ENCODE measurements at places on chromosomes 2 and 18.

- no peak for DNase-seq
These were observed 734.9 kb downstream of the NUP35 start for GRCh38 chr2:183859129-183859528.

- DNase-seq, result no peak
These were observed 62.4 kb downstream of the DDX1 start for GRCh38 chr2:15653806-15654726.

DNA sequence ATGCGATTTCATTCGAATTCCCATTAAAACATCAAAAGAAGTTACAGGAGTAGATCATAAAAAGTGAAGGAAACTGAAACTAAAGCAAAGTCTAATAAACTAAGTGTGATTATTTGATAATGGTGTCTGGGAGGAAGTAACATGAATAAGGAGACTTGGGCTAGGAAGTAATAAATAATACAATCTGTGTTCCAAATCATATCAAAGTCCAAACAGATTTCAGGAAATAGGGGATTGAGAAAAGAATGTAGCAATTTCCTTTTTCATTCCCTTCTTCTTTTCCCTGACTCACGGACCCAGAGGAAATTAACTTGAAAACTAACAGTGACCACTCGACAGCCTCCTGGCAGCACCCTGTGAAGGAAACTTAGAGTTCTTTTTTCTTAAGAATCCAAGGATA is 758.4 kb upstream of the GCFC2 start:
- DNase-seq, result no peak

- DNase-seq, result no peak
These were observed 130.8 kb downstream of the SPAG16 start for GRCh38 chr2:213415093-213415492.

DNA sequence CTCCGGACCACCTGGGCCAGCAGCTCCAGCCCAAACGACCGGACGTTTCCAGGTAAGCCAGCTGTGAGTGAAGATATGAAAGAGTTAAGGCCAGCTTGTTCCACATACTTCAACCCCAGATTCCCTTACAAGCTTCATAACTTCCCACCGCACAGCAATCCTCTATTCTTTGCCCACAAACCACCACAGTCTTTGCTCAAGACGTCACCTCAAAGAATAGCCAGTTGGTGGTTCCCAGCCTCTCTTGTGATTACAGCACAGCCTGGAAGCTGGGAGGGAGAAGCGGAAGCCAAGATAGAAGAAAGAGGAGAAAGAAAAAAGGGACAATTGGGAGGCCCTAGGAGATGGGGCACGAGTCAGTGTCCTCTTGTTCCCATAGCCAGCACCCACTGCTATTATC is 70.6 kb downstream of the NRP2 start:
- DNase-seq, result no peak

DNA sequence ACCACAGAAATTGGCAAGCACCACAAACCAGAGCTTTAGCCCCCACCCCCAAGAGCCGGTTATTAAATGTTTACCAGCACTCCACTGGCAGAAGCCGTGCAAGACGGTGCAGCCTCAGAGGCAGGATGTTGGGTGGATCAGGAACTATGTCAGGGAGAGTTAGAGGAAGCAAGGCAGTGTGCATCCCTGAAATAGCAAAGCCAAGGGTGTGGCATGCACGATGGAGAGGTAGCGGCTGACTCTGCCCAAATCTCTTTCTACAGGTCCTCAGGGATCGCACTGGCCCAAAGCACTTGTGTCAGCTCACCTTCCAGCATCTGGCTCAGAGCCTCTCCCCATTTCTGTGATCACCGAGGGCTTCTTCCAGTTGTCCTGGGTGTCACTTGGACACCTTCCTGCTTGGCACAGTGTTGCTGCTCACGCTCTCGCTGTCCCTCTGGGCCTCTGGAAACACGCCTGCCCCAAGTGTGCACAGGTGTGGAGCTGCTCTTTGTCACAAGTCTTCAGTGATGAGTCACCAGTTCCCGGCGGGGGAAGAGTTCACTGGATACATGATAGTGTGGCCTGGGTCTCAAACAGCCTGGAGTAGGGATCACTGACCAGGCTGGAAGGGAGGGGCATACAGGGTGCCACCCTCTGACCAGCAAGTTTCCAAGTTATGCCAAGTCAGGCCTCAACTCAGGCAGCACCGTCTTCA is 17.3 kb upstream of the B3GNT7 start:
- no peak for DNase-seq

- DNase-seq, result no peak
These were observed 16.4 kb upstream of the LPIN2 start for GRCh38 chr18:3029215-3029952.

DNA sequence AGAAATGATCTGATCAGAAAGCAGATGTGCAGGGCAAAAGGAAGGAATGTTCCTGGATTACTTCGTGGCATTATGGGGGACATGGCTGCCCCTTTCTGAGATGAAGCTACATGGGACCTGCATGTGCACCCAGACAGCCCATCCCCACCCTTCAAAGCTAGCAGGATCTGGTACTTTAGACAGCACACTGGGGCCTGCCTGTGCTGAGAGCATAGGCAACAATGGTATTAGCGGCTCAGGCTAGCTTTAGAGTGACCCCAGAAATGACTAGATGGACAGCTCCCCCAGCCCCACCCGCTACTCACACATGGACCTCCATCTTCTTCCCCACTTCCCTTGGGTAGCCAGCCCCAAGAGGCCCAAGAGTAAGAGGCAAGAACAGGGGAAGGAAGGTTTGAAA is 61.5 kb upstream of the NFE2L2 start:
- DNase-seq, result no peak

DNA sequence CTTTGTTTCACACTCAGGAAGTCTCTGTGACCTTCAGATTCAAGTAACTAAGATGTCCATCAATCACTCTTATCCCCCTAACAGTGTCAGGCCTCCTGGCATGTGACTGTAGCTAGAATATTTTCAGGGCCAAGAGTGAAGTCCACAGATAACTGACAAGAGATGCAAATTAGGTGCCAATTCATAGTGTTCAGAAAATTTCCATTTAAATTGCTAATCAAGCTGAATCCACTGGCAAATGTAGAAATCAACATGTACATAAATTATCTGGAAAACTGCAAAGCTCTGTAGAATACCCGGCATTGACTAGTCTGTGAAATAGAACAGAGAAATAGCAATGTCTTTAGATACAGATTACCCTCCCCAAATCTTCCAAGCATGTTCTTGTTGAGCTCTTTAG is 38.6 kb upstream of the ARL4C start:
- no peak for DNase-seq

DNA sequence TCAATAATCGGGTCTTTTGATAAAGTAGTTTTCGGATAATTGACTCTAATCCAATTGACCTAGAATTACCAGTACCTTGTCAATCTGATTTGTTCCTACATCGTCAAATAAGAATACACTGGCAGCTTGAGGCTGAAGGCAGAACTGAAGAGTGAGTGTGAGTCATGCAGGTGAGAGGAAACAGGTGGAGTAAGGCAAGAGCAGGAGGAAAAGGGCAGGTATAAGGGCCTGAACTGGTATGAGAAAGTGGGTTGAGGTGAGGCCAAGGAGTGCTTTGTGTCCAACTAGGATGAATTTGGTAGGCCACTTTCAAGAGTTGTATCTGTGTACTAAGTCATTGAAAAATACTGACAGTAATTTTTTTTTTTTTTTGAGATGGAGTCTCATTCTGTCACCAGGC is 186.0 kb downstream of the ZNF385B start:
- no peak for DNase-seq

DNA sequence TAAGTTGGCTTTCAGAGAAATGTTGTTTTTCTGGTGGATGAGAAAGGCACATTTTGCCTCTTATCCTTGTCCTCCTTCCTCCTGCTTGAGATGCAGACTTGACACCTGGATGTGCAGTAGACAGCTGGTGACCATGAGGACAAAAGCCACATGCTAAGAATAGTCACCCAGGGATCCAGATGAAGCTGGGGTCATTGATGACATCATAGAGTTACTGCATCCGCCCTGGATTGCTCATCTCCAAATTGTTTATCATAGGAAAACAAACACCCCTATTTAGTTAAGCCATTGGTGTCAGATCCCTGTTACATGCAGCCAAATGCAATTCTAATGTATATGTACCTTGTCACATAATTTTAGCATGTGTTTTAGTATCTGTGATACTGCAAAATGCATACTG is 16.3 kb upstream of the SLC1A4 start:
- DNase-seq, result no peak

DNA sequence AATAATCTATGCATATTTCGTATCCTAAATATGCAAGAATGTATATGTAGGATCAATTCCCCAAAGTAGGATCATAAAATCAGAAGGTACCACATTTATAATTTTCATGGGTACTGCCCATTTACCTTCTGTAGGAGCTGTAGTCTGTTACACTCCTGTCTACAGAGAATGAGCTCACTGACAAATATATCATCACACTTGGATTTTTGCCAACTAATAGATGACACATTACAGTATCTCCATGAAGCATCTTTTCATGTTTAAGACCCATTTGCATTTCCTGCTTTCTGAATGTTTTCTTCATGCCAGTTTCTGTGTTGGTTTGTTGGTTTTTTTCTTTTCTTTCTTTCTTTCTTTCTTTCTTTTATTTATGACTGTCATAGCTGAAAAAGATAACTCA is 70.9 kb upstream of the EML6 start:
- no peak for DNase-seq

DNA sequence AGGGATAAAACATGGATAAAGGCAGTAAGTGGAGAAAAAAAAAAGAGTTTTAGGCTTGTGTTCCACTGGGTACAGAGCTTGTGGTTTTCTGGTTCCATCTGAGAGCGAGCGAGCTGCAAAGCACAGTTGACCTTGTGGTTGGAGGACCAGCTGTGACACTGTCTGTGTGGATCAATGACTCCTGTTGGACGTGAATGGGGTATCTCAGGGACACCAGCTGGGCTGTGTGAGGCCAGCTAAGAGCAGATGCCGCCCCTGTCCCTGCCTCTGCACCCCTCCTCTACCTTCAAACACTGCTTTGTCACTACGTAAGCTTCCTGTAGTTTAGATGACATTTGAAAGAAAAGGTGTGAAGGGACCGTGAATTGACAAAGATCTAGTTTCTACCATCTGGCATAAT is 67.8 kb downstream of the QPCT start:
- no peak for DNase-seq

GRCh38 chr2:72155737-72156136 is 8.1 kb upstream of the CYP26B1 start:
- DNase-seq, result no peak

All from activated CD8-positive, alpha-beta memory T cell treated with anti-CD3 and anti-CD28 coated beads for 24 hours (primary cell).